ENCODE measurements at places on chromosomes 4 and X. TPM values are rescaled to one million over a fixed set of nuclear protein-coding genes. Genes with fewer than 3 reads are reported as not detected.

GRCh38 chr4:1019729-1020470 lies 8.5 kb downstream of the FGFRL1 start:
- no peak for DNase-seq

GRCh38 chr4:123415977-123416376 lies 19.4 kb downstream of the SPRY1 start:
- no peak for DNase-seq

DNA sequence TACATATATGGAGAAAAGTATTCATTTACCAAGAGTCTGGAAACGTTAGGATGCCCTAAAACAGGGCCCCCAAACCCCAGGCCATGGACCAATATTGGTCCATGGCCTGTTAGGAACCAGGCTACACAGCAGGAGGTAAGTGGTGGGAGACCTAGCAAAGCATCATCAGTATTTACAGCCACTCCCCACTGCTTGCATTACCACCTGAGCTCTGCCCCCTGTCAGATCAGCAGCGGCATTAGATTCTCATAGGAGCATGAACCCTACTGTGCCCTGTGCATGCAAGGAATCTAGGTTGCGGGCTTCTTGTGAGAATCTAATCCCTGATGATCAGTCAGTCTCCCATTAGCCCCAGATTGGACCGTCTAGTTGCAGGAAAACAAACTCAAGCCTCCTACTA lies 62.3 kb downstream of the USP38 start:
- DNase-seq: no peak

DNA sequence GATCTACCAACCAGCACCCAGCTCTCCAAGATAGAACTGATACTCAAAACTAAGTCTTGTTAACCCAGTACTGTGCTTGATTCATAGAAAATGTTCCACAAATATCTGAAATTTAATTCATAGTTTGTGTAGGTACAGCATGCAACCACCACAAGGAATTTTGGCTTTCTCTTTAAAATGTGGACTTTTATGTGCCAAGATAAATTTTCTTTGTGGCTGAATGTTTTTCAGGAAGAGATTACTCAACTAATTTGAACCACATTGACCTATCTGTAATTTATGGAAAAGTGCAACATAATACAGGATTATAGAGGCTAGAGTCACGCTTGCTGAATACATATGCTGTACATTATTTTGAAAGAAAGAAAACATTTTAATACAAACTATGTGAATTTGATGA lies 730.8 kb downstream of the IL1RAPL1 start:
- DNase-seq: no peak

DNA sequence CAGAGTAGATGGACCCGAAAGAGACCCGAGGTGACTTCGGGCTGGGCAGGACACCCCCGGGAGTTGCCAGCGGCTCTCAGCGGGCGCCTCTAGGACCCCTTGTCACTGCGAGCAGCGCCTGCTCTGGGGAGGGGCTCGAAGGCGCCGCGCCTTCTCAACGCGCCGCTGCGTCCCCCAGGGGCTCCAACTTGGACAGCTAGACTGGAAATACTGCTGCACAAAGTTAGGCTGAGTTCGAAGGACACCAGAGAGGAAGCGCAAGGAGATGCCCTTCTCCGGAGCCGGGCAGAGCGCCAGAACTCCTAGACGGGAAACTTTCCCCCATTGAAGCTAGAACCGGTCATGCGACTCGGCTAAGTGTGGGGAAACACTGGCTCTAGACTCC lies 493 bp upstream of the KCNIP4 start:
- no peak for DNase-seq

DNA sequence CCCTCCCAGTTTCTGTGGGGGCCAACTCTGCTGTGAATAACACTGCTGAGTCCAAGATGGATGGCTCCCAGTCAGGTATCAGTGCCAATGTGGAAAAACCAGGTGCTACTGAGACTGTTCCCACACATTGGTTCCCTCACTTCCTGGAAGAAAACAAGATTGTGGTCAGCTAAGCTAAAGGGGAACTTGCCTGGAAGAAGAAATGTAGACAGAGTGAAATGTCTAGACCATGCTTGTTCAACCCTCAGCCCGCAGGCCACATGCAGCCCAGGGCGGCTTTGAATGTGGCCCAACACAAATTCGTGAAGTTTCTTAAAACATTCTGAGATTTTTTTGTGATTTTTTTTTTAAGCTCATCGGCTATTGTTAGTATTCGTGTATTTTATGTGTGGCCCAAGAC lies 28.6 kb upstream of the UTP14A start:
- no peak for DNase-seq

The RTL3 gene
- not detected for total RNA-seq

The NHSL2 gene
- 0.81 TPM for total RNA-seq
